ENCODE measurements at places on chromosomes 6 and 20.

GRCh38 chr6:116106146-116106545 is 5.5 kb downstream of the NT5DC1 start:
- no peak for DNase-seq

- DNase-seq, result peak; percentile 44
These were observed 15.9 kb downstream of the GPR31 start for GRCh38 chr6:167141667-167142432.

DNA sequence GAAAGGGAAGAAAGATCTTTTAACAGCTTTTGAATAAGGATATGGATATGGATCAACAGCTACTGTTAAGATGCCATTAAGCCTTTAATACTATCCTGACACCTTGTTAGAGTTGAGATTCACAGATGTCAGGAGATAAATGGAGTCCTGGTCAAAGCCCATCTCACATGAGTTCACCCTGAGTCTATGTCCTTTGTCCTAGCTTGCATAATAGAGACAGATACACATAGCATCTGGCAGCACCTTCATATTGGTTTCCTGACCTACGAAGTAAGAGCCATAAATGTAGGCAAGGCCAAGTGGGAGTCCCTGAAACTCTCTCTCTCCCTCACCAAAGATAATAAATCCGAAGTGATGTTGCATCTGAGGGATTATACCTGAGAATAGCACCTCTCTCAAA is 79.1 kb upstream of the F13A1 start:
- no peak for DNase-seq

GRCh38 chr6:80105972-80106417 is 476 bp upstream of the BCKDHB start:
- DNase-seq, result no peak

DNA sequence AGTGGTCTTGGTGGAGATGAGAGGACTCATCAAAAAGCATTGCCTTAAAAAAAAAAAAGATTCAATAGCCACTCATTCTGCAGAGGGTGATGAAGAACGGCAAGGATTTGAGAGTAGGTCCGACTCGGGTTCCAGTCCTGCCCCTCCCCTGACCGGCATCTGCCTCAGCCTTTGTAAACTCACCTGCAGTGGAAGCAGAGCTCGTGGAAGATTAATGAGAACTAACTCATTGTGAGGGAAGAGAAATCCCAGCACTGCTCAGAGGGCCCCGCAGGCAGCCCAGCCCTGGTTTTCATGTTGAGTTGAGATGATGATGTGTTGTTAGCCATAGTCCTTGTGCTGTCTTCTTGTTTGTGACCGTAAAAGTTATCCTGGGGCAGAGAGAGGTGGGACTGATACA is 59.4 kb downstream of the GCNT2 start:
- no peak for DNase-seq

GRCh38 chr6:37558168-37558567 is 58.5 kb upstream of the CCDC167 start:
- DNase-seq, result no peak

DNA sequence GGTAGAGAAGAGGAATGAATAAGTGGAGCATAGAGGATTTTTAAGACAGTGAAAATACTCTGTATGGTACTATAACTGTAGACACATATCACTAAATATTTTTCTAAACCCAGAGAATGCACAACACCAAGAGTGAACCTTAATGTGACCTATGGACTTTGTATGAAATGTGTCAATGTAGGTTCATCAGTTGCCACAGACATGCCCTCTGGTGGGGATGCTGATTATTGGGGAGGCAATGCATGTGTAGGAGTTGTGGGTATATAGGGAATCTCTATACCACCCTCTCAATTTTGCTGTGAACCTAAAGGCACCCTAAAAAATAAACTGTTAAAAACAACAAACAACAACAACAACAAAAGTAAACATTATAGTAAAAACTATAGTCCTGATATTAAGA is 293.7 kb downstream of the RNF144B start:
- DNase-seq, result no peak

DNA sequence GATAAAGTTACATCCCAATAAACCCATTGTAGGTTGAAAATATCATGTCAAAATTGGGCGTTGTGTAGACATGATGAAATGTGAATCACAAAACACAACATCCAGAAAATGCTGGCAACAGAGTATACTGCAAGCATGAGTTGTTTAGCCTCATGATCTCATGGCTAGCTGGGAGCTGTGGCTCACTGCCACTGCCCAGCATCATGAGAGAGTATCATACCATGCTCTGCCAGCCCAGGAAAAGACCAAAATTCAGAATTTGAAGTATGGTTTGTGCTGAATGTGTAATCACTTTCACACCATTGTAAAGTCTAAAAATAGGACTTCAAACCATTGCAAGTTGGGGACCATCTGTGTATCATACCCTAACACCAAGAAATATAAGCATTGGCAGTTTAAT is 45.2 kb upstream of the SMAP1 start:
- no peak for DNase-seq

DNA sequence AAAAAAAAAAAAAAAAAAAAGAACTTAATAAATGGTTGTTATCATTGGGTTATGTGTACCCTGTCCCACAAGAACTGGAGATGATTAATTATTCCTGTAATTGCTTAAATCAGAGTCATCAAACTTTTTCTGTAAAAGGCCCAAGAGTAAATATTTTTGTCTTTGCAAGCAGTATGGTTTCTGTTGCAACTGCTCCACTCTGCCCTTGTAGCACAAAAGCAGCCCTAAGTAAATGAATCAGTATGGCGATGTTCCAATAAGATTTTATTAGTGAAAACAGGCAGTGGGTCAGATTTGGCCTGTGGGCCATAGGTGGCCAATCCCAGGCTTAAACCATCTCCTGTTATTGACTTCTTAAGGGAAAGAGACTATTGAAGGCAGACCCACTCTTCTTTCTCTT is 252.7 kb downstream of the TSHZ2 start:
- DNase-seq, result no peak

DNA sequence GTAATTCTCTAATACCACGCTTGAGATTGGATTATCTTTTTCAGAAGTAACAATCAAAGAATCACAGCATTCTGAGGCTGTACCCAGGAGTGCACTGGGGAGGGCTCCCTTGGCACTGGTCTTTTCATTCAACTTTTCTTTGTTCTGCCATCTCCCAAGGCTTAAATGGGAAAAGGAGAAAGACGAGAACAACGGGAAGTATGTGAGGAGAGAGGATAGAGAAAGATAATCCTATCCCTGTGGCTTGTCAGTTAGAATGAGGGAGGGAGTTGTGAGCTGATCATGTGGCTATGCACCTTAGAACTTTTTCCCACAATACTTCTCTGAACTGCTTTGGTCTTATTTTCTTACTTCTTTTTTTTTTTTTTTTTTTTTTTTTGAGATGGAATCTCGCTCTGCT is 83.1 kb downstream of the CAP2 start:
- DNase-seq, result no peak

GRCh38 chr20:33671573-33672288 is 2.5 kb downstream of the NECAB3 start:
- no peak for DNase-seq

DNA sequence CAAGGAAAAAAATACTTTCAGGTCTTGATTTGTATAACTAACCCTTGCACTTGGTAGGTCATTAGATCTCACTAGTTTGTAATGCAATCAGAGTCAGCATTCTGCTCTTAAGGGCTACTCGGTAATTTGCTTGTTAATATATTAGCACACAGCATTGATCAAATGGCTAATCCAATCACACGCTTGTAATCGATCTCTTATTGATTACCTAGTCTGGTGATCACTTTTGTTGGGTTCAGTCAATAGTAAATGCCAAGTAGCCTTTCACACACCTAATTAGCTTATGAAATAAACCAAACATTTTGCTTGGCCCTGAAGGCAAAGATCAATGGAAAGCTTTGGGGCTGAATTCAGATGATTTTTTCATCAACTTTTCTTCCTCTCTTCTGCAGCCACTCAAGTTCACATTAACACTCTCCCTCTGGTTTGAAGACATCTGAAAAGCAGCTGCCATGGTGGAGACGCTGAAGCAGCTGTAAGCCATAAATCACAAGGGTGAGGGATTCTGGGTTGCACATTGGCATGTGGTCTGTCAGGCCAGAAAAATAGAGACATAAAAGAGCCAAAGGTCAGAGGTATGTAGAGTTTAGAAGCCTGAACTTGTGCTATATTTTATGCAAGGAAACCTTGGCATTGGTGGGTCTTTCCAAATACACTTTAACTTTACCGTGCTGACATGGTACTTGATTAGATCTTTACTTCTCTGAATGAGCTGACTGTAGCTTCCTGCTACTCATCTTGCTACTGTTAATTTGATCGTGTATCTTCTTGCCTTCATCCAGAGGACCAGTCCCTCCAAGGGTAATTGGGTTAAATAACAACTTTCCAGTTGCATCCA is 234.4 kb downstream of the SIM1 start:
- DNase-seq, result no peak

DNA sequence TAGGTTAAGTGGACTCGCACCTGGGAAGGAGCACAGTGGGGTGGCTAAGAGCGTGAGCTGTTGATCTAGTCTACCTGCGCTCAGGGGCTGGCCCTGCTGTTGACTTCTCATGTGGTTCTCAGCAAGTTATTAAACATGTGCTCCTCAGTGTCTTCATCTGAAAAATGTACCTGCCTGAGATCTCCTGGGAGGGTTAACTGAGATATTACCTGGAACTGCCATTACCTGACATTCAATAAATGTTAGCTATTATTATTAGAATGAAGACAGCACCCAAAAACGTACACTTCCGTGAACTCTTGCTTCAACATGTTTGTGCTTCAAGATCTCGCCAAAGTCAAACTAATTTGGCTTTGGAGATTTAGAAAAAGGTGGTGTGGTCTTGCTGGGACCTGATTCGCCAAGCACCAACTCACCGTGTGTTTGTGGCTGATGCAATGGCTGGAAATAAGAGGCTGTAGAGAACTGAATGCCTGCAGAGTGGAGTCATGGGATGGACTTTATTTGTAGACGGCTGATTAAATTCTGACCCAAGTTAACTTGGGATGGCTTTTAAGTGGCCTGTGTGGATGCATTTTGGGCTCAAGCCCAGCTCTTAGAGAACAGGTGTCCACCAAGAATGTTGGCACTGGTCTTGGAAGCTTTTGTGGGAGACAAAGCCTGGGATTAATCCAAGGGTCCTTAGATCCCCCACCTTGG is 692.9 kb downstream of the QKI start:
- no peak for DNase-seq

GRCh38 chr20:4601630-4602296 is 119.9 kb upstream of the PRND start:
- DNase-seq, result no peak

DNA sequence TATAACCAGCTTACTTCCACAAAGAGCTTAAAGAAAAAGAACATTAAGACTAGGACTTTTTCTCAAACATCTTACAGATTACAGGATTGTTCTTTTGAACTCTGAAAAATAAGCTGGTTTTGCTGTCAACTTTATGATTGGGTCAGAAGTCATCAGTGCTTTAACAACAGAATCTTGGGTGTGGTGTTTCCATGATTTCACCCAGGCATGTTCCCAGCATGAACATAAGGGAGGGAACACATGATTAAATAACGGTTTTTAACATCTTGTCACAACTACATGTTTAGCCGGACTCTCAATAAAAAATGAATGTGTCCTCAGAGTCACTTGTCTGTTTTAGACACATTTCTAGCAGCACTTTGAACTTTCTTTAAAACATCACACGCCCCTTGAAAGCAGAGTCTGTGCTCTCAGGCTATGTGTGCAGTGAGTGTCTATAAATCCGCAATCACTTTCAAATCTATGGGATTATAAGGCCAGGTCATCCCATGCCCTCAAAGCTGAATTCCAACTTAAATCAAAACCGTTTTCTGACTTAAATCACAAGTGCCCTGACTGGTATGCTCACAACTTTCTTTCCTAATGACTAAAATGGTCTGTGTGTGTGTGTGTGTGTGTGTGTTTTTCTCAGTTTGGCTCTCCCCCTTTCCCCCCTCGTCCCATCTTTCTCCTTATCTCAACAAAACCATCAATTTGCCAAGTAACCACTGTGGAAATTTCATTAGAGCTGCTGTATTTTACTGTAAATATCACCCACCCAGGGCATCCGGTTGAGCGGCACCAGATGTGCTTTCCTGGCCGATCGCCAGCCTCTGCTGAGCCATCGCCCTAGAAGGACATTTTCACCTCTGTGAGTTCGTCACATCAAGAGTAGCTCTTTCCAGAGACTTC is 216.8 kb upstream of the DTNBP1 start:
- DNase-seq, result peak; percentile 35

DNA sequence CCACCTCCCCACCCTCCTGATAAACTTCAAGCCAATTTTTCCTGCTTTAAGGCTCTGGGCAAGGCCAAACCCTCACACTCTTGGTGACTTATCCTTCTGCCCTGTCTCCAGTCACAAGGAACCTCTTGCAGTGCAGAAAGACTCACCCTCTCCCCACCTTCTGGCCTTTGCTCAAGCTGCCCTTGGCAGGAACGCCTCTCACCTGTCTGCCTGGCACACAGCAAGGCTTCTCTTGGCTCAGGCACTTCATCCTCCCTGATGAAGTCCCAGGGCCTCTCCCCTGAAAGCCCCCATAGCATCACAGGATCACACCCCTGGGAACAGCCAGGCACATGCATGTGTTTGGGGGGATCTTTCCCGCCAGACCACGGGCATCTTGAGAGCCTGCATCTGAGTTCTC is 68.8 kb upstream of the NNAT start:
- no peak for DNase-seq

DNA sequence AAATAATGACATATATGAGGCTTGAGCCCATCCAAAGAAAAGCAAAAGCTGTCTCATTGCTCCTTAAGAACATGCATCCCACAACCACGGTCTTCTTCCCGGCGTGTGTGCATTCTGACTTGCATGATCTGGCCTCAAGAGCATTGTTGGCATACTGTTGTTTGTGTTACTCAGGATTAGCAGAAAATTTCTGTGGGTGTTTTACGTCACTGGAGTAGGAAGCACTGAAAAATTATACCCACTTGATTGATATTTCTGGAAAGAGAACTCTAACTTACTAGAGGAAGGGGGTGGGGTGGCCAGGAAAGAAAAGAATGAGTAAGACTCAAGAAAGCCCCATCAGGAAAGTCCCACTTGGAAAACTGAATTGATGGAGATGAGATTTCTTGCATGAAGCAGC is 326.2 kb upstream of the PRDM1 start:
- DNase-seq, result no peak

- DNase-seq, result no peak
These were observed 2.8 kb downstream of the PROCR start for GRCh38 chr20:35174458-35175216.

GRCh38 chr20:22525069-22525820 is 59.1 kb downstream of the FOXA2 start:
- DNase-seq, result no peak

GRCh38 chr20:18284805-18285533 is 3.4 kb upstream of the ZNF133 start:
- no peak for DNase-seq

DNA sequence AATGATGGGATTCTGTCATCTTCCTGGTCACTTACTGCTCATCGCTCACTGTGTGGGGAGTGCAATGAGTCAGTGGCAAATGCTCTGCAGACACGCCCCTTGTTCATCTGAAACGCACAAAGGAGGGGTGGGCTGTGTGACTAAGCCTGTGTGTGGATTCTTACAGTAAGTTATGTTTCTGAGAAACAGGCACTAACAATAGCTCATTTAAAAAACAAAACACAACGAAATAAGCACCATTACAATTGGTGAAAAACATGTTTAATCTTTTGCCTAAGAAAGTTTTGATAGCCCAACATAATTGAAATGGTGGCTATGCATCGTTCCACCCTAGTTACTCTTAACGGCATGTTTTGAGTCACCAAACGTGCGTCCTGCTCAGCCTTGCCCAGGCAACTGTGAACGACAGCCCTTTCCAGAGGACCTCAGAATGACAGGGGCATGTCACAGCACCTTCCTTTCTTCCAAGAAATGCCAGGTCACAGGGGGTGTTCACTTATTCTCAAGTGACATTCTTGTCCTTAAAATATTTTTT is 118.4 kb upstream of the SGK1 start:
- DNase-seq, result peak; percentile 61

- DNase-seq, result no peak
These were observed 18.0 kb downstream of the TFEB start for GRCh38 chr6:41717392-41717736.

Measured in activated CD8-positive, alpha-beta memory T cell treated with anti-CD3 and anti-CD28 coated beads, Interleukin-2, amount 50 U/mL, for 4 hours (primary cell).